ENCODE measurements at places on chromosomes 4 and X.
A peak's percentile ranks its signal among the peaks of the same experiment; 100 is the strongest.

DNA sequence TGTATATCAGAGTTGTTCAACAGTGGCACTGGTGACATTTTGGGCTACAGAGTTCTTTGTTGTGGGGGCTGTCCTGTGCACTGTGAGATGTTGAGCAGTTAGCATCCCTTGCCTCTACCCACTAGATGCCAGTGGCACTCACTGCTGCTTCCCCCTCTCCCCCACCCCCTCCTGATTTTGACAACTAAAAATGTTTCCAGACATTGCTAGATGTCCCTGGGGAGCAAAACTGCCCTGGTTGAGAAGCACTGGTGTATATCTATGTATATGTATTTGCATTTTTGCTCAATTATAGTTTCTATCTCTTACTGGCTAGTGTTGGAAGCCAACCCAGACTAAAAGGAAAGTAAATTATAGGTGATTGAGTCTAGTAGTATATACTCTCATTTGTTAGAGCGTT is 2.4 kb downstream of the TMEM131L start:
- DNase-seq, result peak; percentile 48

GRCh38 chr4:128757712-128758111 is 51.8 kb upstream of the JADE1 start:
- no peak for DNase-seq

GRCh38 chrX:136731207-136731782 is 49.4 kb downstream of the ARHGEF6 start:
- DNase-seq, result no peak

DNA sequence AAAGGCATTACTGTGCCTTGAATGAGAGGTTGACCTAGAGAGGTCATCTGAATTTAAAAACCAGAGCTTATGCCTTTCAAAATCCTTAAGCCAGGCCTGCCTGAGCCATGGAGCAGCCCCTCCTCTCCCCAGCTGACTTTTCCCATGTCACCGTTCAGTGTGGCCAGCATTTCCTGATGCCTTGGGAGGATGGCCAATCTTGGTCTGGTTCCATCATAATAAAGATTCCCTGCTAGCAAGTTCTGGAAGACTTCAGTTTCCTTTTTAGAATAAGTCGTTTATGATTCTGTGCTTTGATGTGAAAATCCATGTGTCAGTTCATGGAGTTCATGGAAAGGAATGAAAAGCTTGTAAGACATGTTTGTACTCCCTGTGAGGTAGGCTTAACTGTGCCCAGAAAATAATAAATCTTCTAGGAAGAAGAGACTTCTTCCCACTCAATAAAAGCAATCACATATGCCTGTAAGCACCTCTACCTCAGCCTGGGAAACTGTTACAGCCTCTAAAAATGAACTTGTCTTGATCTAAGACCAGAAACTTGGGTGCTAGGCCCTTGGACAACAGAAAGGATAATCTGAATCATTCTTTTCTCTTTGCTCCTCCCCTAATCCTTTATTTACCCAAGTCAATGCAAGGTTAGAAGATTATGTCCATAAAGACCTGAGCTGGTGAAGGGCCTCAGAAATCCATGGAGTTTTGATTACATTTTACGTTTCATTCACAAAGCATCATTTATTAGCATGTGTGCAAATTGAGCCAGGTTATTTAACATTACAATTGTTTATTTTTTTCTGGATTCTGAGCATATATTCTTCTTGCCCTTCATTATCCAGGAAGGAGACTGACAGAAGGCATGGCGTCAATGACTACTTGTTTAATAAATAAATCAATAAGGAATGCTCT is 84.0 kb upstream of the TBC1D9 start:
- DNase-seq, result no peak

DNA sequence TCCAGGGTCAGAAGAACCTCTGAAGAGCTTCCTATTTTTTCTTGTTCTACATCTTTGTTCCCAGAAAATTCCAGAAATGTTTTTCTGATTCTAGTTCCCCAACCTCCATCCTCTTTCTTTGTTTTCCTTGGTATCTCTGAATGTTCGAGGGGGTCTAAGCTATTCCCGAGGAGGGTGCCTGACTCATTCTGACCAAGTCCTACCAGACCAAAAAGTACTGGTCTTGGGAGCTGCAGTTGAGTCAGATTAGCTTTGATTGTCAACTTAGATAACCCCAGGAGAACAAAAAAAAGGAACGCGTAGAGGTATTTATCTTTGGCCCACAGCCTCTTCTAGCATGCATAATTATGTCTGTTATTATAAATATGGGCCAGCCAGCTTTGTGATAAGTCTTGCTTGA is 12.1 kb upstream of the TENM3 start:
- no peak for DNase-seq

DNA sequence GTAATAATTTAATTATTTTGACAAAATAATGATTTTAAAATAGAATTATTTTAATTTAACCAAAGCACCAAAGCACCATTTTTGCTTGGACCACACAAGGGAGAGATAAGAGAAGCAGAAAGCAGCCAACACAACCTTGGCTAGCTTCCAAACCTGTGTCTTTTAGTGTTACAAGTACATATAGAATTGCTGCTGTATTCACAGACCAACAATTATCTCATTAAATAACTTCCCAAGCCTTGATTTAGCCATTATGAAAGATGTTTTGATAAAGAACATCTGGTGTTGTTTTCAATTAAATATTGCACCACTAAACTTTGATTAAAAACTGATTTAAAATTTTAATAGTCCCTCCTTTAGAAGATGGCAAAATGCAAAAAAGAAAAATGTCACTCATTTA is 14.0 kb upstream of the IGFBP7 start:
- DNase-seq, result no peak

GRCh38 chr4:74667944-74668343 is 126.4 kb downstream of the BTC start:
- DNase-seq, result no peak

GRCh38 chrX:363621-364375 is 22.9 kb downstream of the PPP2R3B start:
- no peak for DNase-seq

GRCh38 chr4:59615316-59615715 is 1584.8 kb upstream of the ADGRL3 start:
- DNase-seq, result no peak

DNA sequence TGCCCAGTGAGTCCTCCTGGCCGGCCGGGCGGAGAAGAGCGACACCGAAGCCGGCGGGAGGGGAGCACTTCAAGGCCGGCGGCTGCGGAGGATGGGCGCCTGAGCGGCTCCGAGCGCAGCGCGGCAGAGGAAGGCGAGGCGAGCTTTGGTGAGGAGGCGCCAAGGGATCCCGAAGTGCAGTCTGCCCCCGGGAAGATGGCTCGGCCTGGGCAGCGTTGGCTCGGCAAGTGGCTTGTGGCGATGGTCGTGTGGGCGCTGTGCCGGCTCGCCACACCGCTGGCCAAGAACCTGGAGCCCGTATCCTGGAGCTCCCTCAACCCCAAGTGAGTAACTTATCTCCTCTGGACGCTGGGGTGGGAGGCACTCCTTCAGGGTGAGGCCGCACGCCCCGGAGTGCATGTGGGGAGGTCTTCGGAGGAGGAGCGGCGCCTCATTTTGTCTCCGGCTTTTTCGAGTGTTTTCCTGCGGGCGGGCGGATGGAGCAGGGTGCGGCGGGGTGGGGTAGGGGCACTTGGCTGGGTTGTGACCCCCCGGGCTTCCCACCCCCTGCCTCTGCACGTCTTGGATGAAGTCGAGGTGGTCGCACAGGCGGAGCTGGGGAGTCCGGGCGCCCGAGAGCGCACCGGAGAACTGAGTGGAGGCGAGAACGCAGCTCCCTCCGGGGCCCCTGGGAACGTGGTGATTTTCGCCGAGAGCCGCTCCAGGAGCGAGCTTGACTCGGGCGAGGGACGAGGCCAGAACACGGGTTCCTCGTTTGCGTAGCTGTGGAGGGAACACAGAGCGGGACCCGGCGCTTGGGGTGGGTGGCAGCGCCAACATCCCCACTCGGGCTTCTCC is 979 bp downstream of the EFNB1 start:
- DNase-seq, result peak; percentile 12

DNA sequence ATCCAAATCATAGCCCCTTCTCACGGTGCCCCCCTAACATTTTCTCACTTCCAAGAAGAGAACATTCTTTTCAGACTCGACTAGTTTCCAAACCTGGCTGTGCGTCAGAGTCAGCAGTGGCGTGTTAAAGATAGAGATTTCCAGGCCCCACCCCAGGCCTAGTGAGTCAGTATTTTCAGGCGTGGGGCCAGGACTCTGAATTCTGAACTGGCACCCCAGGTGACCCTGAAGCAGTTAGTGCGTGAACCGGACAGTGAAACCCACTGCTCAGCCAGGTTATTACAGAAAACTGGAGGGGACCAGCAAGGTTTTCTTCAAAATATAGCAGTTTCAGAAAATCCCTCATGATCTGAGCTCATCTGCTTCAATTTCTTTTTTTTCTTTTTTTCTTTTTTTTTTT is 35.0 kb upstream of the BCOR start:
- DNase-seq, result no peak

All from CD4-positive, alpha-beta T cell treated with Interleukin-17A for 1 hour (primary cell).